Upper lobe of left lung (tissue), 6 donors: ENCODE measurements at places on chromosomes 1 and 21. TPM values are rescaled to one million over a fixed set of nuclear protein-coding genes. Genes with fewer than 3 reads are reported as not detected.

- peak; percentile 27 for DNase-seq
These were observed at the start of gene IL22RA1 for GRCh38 chr1:24142546-24143534. TSS of gene IL22RA1 (minus strand) at chr1:24143140. CDS start at chr1:24143082, 58 bp downstream.

DNA sequence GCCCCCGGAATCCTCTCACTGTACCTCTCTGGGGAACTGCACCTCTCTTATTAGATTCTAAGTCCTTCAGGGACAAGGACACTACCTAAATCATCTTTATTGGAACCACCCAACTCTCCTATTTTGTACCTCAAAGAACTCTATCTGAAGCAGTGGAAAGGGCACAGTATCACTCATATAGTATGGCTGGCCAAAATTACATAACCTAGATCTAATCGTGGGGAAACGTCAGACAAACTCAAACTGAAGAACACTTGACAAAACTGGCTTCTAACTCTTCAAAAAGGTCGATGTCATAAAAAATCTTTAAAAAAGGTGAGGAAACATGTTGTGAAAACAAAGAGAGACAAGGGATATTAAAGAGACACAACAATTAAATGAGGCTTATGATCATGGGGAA lies 210.0 kb downstream of the SLC45A1 start:
- DNase-seq = no peak

- DNase-seq = no peak
These were observed 626.9 kb upstream of the ADGRL4 start for GRCh38 chr1:79633456-79633855.

The GNAT2 gene
- total RNA-seq = not detected

GRCh38 chr21:33362044-33362555 lies 37.3 kb downstream of the IFNAR1 start:
- peak; percentile 69 for DNase-seq

- DNase-seq = no peak
These were observed 131.9 kb upstream of the LYPLAL1 start for GRCh38 chr1:219041818-219042217.

- no peak for DNase-seq
These were observed 900.6 kb downstream of the NCAM2 start for GRCh38 chr21:21898801-21899200.

DNA sequence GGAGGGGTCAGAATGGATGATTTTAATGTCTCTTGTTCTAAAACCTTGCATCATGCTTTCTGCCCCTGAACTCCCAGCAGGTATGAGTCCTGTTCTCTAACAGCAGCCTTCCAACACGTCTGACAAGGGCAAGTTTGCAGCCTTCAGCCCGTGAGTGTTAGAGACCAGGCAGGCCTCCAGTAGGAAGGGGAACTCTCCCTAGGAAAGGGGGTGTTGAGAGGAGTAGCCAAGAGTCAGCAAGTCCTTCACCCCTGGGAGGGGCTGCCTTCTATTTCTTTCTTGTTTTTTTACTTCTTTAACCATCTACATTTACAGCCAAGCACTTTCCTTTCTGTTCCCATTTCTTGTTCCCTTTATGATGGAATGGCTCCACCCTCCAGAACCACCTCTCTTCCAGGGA lies 14.2 kb downstream of the BATF3 start:
- no peak for DNase-seq

The ZMYND12 gene
- total RNA-seq = 9.4 TPM

DNA sequence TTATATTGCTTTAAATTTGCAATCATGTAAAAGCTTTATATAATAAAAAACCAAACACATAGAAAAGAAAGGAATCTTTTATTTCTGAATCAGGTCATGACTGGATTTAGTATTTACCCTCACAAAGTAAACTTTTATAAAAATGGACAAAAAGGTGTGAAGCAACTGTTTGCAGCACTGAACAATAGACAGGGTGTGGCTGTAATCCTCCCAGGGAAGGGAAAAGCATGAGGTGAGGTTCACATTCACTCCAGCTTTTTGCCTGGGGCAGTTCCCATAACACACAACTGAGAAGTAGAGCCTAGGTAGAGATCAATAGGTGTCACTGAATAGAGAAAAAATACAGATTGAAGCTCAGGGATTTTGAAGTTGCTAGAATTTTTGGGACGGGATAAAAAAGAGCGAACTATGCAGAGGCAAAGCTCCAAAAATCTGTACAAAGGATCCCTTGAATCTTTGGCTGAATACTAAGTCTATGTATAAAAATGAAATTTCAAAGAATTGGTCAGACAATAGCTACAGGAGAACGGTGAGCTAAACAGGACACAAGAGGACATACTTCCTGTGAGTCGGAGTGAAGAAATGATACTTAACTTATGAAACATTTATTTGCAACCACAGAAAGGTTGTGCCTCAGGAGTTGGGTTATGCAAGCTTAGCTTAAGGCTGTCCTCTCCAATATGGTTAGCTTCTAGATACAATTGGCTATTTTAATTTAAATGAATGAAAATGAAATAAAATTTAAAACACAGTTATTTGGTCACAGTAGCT lies 162.0 kb upstream of the ZP4 start:
- DNase-seq = no peak

The FAM151A gene
- total RNA-seq = not detected

- no peak for DNase-seq
These were observed 42.9 kb upstream of the ID3 start for GRCh38 chr1:23601968-23602876.

DNA sequence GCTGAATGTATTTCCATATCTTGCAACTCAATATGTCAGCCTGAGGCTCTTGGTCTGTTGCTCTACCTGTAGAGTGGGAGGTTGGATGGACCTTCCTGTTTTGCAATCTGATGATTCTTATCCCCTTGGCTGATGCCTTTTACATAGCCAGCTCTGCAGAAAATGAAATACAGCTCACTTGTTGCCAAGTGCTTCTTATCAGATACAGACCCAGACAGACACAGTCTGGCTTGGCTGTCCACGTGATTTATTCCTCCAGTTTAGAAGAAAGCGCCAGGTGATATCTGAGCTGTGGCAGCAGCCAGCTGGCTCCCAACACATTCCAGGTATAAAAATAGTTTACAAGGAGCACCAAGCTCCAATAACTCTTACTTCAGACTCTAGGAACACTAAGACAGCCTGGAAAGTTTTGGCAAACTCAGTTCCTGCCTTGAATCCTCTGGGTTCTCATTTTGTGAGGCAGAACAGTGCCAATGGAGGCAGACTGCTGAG lies 479.2 kb upstream of the USP24 start:
- DNase-seq = no peak

DNA sequence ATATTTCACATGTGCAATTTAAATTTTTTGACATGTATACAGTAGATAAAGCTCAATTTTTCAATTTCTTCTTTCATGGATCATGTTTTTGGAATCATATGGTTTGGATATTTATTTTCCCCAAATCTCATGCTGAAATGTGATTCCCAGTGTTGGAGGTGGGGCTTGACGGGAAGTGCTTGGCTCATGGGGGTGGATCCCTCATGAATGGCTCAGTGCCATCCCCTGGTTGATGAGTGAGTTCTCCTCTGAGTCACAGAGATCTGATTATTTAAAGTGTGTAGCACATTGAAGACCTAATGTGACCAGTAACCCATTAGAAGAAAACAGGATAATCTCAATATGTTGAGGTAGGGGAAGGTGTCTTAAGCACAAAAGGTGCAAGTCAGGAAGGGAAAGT lies 9.1 kb upstream of the IFI16 start:
- peak; percentile 82 for DNase-seq

DNA sequence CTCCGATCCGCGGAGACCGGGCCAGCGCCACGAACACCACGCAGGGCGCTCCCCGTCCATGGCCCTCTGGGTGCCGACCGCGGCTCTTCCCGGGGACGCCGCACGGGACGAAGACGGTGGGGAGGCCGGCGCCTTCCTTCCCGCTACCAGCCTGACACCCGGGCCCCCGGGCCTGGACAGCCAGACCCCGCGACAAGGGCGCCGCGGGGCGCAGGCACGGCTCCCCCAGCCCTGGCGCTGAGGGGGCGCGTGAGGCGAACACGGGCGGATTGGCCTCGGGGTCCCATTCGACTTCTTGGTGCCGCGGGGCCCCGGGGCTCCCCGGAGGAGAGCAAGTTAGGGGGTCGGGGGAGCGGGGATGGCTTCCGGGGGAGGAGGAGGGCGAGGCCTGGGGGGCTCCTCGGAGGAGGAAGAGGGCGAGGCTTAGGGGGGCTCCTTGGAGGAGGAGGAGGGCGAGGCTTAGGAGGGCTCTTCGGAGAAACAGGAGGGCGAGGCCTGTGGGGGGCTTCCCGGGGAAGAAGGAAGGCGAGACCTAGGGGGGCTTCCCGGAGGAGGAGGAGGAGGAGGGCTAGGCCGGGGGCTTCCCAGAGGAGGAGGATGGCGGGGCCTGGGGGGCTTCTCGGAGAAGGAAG lies 537 bp upstream of the KLHL17 start:
- DNase-seq = peak; percentile 86

The NEK2 gene
- total RNA-seq = 1.8 TPM

The TNFRSF18 gene
- total RNA-seq = 1.5 TPM

- DNase-seq = no peak
These were observed 3.0 kb downstream of the TTC24 start for GRCh38 chr1:156582388-156583017.

GRCh38 chr1:220184506-220184905 lies 87.7 kb downstream of the RAB3GAP2 start:
- DNase-seq = no peak
